ENCODE measurements at places on chromosomes 5 and 9. TPM values are rescaled to one million over a fixed set of nuclear protein-coding genes. Genes with fewer than 3 reads are reported as not detected.

DNA sequence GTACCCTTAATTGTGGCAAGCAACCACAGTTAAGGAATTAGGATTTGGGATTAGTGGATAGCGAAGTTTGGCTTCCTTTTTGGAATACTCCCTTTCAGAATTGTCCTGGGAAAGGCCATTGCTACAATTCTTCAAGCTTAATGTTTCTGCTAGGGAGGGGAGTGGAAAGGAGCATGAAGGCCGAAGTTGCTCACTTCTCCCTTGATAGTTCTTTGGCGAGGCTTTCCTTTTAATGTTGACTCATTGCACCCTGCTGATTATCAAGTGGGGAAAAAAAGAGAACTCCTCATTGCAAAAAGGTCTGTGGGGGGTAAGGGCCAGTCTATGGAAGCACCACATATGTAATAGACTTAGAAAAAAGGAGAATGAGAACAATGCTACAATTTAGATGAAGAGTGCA, 30.7 kb downstream of the GRIN3A start:
- H3K36me3 ChIP-seq, result no peaks in the 10 kb centered on the region
- H3K4me3 ChIP-seq, result no peak overlapping the region
- H3K4me1 ChIP-seq, result no peaks in the 10 kb centered on the region
- no peak for DNase-seq
- H3K27me3 ChIP-seq, result peaks cover 7% of the 10 kb centered on the region

GRCh38 chr5:78766412-78766762, 117.8 kb upstream of the LHFPL2 start:
- H3K27me3 ChIP-seq, result no peaks in the 10 kb centered on the region
- no peak overlapping the region for H3K4me3 ChIP-seq
- no peak overlapping the region for H3K27ac ChIP-seq
- no peaks in the 10 kb centered on the region for H3K4me1 ChIP-seq
- DNase-seq, result no peak

- H3K4me3 ChIP-seq, result no peak overlapping the region
- peak; percentile 75 for DNase-seq
- peak overlapping the region; percentile 73 for H3K27ac ChIP-seq
- no peaks in the 10 kb centered on the region for H3K27me3 ChIP-seq
- H3K36me3 ChIP-seq, result no peaks in the 10 kb centered on the region
These were observed 60.6 kb downstream of the AUH start for GRCh38 chr9:91301161-91301560.

DNA sequence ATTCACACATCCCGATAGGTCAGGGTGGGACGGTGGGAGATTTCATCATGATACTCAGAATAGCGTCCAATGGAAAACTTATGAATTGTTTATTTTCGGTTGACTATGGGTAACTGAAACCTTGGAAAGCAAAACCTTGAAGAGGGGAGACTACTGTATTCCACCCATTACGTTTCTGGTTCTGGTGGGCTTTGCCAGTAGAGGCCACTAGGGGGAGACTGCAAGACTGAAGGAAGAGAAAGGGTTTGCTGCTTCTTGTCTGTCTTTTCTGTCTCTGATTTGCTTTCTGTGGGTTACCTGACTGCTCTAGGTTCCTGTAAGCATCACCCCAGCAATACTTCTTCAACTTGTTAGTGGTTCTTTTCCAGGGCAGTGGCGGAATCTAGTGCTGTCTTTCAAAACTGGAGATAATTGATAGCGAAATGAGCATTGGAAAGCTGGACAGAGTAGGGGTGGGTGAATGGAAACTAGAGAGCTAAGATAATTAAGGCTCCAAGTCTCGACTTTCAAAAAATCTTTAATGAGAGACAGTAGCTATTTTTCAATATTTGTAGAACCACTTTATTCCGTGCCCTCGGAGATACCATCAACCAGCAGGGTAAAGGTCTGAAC, 27.0 kb downstream of the GRIN3A start:
- no peak for DNase-seq
- no peaks in the 10 kb centered on the region for H3K36me3 ChIP-seq
- H3K4me3 ChIP-seq, result no peak overlapping the region
- no peaks in the 10 kb centered on the region for H3K4me1 ChIP-seq
- no peak overlapping the region for H3K27ac ChIP-seq
- peaks cover 7% of the 10 kb centered on the region for H3K27me3 ChIP-seq

- no peak overlapping the region for H3K27ac ChIP-seq
- DNase-seq, result no peak
- no peaks in the 10 kb centered on the region for H3K27me3 ChIP-seq
- no peaks in the 10 kb centered on the region for H3K36me3 ChIP-seq
These were observed 49.0 kb upstream of the ATG10 start for GRCh38 chr5:81922854-81923279.

Gene CER1
- not detected for total RNA-seq

Gene OLFML2A
- total RNA-seq, result 15.4 TPM

All from adrenal gland (tissue), 19 donors.